ENCODE measurements at places on chromosomes 12 and 14.
A peak's percentile ranks its signal among the peaks of the same experiment; 100 is the strongest.

- DNase-seq = peak; percentile 96
Observed at GRCh38 chr12:116434155-116435011, 124.8 kb upstream of the MAP1LC3B2 start.

DNA sequence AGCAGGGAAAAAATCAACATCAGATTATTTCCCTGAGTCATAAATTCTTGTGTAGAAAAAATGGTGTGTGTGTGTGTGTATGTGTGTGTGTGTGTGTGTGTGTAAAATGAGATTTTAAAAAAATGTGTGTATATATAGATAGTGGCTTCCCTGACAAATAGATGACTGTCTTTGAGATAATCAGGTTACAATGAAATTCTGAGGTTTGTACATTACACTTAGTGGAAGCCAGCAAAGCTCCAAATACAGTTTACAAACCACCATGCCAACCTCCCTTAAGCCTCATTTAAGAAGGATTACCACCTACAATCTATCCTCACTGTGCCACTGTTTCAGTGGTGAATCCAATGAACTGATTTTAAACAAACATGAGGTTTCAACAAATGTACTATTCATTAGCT, 93.8 kb downstream of the MED13L start:
- DNase-seq = no peak

GRCh38 chr12:15590180-15590826, 198.9 kb downstream of the EPS8 start:
- DNase-seq = peak; percentile 83

DNA sequence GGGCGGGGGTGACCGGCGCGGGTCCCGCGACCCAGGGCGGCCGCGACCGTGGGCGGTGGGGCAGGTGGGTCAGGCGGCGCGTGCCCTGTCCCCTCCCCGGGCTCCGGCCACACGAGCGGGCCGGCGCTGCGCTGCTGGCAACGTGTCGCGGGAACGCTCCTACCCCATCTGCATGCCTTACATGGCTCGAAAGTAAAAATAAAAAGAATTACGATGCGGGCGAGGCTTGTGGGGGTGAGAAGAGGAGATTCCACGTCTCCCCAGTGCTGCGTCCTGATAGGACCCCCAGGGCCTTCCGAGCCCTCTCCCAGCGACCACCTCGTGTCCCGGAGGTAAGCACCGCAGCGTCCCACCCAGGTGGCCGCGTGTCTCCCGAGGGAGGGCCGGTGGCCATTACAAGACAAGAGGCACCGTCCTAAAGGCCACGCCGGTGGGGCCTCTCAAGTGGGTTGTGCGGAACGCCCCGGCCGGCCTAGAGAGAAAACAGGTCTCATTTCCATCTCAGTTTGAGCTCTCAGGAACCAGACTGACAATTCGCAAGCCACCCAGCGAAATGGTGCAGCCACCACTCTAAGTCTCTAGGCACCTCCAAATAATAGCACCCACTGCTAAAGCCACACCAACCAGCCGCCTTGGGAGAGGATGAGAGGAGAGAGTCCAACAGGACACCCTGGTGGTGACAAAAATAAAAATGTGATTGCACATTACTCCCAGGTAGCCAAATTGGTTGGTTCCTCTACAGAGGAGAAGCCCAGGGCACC, 612 bp upstream of the FOXN3 start:
- DNase-seq = peak; percentile 66

DNA sequence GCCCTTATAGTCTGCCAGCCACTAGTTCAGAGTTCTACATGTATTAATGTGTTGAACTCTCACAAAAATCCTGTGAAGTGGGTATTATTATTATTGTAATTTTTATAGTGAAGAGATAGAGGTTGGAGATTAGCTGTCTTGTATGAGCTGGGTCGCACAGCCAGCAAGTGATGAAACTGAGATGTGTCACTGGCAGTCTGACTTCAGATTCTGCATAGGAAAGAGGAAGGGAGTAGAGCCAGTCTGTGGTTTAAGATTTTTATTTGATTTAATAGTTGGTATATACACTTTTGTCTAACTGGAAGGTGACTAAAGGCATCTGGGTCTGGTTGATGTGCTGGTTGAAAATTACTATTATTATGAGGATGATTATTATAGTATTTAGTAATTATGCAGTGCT, 5.8 kb upstream of the FRS2 start:
- DNase-seq = no peak

DNA sequence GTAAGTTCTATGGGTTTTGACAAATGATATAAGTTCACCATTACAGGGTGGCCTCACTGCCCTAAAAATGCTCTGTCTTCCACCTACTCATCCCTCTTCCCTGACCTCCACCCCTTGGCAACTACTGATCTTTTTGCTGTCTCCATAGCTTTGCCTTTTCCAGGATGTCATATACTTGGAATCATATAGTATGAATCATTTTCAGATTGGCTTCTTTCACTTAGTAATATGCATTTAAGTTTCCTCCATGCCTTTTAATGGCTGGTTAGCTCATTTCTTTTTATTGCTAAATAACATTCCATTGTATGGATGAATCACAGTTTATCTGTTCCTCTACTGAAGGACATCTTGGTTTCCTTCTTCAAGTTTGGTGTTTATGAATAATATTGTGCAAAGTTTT, 14.0 kb upstream of the PEX5 start:
- DNase-seq = no peak

DNA sequence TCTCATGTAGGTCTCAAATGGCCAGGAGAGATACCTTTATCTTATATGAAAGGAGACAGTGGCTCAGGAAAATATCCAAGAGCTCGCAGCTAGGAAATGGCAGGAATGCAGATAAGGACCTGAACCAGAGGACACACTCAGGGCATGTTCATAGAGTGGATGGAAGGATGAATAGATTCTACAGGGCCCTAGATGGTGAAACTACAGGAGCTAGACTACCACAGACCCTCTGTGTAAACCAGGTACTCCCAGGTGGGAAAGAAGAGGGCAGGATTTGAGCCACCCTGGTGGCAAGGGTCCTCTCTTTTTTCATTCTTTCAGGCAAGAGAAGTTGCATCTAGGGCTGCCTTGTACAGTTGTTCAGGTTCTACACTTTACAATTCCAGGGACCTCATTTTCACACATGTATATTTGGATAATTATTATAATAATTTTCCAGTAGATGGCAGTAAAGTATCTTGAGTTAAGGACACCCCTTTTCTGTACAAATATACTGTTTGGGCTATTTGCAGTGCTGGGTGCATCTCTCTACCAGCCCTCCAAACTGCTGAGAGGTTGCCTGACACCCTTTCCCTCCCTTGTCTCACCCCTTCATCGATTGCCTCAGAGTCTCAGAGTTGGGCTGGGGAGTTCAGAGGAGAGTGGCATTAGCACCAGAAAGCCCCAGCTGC, 10.5 kb upstream of the ZDHHC22 start:
- DNase-seq = peak; percentile 40

GRCh38 chr14:79275292-79275655, 936.0 kb downstream of the DIO2 start:
- DNase-seq = no peak

DNA sequence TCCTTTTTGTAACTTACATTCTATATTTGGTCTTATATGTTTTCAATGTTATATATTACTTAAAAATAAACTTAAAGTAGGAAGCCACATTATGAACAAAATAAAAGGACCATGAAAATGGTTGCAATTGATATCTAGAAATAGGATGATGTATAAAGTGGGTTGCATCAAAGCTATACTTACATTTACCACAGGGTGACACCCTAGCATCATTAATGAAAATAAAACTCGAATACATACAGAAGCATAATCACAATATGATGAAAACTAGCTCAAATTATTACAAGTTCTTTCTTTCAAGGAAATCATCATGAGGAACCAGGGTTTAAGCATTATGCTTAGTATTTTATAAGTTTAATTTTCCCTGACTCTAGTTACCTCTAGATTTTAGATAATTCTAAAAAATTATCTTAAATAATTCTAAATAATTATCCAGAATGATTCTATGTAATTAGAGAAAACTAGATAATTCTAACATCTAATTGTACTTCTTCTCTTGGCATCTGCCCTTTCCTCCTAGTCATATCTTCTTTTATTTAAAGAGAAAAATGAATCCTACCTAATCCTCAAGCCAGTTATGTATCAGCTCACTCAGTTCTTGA, 31.2 kb downstream of the TAS2R7 start:
- DNase-seq = peak; percentile 60
